ENCODE measurements at places on chromosomes 11 and 22. TPM values are rescaled to one million over a fixed set of nuclear protein-coding genes. Genes with fewer than 3 reads are reported as not detected.

Gene IFITM1
- 6.9 TPM for total RNA-seq

GRCh38 chr11:132988411-132988810 is 543.9 kb downstream of the OPCML start:
- no peak for DNase-seq

Gene DMC1
- 4.1 TPM for total RNA-seq

GRCh38 chr11:73539506-73540084 is 58.3 kb downstream of the FAM168A start:
- DNase-seq: no peak

- DNase-seq: no peak
Observed at GRCh38 chr11:8071616-8072581, 9.1 kb upstream of the TUB start.

Data from occipital lobe (tissue), 3 donors.